ENCODE measurements at places on chromosomes 6 and 20.

DNA sequence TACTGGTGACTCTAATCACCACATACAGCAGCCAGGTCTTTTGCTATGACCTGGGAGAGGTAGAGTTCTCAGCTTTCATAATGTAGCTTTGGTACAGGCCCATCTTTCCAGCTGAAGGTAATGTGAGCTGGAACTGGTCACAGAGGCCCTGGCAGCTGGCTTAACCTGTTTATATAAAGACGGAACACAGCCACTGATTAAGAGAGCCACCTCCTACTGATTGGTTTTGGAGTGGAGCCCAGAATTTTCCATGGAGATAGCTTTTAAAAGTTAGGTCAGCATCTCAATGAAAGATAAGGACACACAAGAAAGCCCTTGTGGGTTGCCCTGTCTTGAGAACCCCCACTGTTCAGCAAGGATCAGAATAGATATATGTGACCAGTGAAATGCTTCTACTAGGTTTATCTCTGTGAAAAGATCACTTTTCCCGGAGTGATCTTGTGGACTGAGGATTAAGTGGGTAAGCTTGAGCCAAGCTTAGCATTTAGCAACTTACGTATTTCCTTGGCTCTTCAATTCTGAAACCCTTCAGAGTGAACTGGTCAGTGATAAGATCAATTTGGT lies 213.7 kb upstream of the CITED2 start:
- DNase-seq, result no peak

DNA sequence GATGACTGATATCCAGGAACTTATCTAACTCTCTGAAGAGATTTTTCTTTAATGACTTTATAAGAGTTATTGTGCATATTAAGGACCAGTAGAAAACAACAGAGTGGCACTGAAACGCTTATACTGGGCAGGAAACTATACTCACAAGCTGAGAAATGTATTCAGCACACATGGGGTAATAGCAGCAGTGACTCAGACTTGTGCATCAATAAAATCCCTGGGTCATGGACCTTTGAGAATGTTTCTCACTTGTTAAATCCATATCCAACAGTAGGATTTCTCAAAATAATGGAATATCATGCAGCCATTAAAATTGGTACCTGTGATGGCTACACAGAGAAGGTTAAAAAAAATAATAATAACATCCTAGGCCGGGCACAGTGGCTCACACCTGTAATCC lies 219.5 kb downstream of the BTBD9 start:
- no peak for DNase-seq

DNA sequence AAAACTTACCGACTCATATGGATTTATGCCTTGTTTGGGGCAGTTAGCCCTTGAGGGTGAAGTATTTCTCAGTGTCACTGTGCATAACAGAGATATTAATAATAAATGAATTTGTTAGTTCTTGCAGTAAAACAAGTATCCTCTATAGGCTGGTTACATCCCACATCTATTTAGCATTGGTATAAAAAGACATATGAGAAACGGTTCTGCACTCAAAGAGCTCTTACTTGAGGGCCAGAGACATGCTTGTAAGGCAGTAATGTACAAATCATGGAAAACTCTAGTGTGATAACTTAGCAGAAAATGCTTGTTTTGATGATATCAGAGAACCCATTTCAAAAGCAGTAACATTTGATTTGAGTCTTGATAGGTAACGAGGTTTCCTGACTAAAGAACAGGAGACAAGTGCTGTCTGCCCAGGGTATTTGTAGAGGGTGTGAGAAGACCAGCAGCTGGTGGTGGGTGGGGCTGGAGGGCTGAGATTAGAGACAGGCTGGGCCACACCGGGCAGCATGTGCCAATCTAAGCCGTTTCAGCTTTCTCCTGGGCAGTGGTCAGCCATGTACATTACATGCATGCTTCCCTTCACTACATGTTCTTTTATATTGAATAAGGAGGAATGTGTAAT lies 46.3 kb downstream of the TULP4 start:
- DNase-seq, result peak; percentile 65

DNA sequence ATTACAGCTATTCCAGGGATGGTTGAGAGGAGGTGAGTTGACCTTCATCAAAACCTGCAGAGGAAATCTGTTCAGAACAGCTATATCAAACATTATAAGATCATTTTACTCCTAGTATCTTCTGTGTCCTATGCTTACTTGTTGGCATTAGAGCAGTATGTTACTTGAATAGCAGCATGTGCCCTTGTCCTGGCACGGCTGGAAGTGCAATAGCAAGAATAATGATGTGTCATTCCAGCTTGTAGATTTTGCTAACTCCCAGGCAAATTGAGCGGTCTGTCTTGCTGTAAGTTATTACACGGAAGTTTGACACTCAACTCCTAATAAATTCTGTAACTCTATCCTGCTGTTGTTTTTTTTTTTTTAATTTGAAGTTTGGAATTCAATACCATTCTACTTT lies 385.5 kb downstream of the TENT5A start:
- no peak for DNase-seq

GRCh38 chr20:19794941-19795340 lies 36.9 kb downstream of the RIN2 start:
- no peak for DNase-seq

DNA sequence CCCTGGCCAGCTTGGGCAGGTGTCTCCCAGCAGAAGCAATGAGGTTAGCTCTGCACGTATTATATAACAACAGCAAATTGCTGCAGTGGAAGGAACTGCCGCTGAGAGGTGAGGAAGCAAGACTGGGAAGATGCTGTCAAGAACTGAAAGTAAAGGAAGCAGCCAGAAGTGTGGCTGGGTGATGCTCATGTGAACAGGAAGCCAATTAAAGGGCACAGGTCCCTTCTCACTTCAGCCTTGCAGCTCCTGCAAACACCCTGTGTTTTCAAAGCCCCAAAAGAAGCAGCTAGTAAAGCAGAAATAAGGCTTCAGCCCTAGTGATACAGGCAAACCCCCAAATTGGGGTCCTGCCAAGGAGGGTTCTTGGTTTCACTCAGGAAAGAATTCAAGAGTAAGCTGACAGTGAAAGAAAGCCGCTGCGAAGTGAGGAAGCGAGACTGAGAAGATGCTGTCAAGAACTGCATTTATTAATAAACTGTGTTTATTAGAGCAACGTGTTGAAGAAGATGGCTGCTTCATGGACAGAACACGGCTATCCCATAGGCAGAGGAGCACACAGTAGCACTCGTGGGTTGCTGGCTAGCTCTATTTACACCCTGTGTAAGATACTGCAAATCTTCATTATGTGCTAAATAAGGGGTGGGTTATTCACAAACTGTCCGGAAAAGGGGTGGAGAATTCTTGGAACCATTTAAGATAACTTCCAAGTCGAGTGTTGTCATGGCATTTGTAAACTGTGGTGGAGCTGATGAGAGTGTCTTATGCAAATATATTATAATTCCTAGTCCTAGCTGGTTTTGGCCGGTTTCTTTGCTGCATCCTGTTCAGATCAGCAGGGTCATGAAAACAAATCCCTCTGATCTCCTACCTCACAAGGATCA lies 152.2 kb downstream of the LINC00237 start:
- DNase-seq, result no peak

DNA sequence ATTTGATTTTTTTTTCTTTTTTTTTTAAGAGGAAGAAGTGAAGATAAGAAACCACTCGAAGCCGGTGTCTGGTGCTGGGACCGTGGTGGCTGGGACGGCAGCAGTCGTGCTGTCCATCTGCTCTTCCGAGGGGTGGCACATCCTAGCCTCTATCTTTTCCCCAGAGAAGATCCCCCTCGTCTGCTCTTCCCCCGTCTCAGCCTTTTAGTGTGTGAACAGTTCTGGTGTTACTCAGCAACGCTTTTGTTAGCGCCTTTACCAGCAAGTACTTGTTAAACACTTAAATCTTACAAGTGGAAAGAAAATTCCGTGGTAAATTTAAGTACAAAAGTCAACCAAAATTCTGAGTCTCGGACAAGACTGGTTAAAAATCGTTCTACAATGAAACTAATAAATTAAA lies 90.1 kb downstream of the RSPH3 start:
- DNase-seq, result no peak
